ENCODE measurements at places on chromosomes 3 and 15. TPM values are rescaled to one million over a fixed set of nuclear protein-coding genes. Genes with fewer than 3 reads are reported as not detected.
A peak's percentile ranks its signal among the peaks of the same experiment; 100 is the strongest.

SENP5 gene
- total RNA-seq, result 36.8 TPM

CALML4 gene
- 19.5 TPM for total RNA-seq

PRR23E gene
- total RNA-seq, result not detected

GRCh38 chr3:184335291-184335660 lies 2.1 kb upstream of the FAM131A start:
- peak overlapping the region; percentile 23 for H3K4me3 ChIP-seq
- peaks cover 6% of the 10 kb centered on the region for H3K36me3 ChIP-seq
- DNase-seq, result no peak
- no peaks in the 10 kb centered on the region for H3K4me1 ChIP-seq
- no peaks in the 10 kb centered on the region for H3K27me3 ChIP-seq
- H3K27ac ChIP-seq, result peak overlapping the region; percentile 53

- H3K36me3 ChIP-seq, result no peaks in the 10 kb centered on the region
- H3K4me3 ChIP-seq, result no peak overlapping the region
- no peak overlapping the region for H3K27ac ChIP-seq
- no peaks in the 10 kb centered on the region for H3K27me3 ChIP-seq
- H3K4me1 ChIP-seq, result peaks cover 19% of the 10 kb centered on the region
Observed at GRCh38 chr3:156793851-156794250, 32.3 kb upstream of the LEKR1 start.
